ENCODE measurements at places on chromosomes 3 and 15.

GRCh38 chr3:64514889-64515288, 172.9 kb downstream of the ADAMTS9 start:
- DNase-seq: no peak

GRCh38 chr3:43345877-43346276, 59.5 kb downstream of the SNRK start:
- no peak for DNase-seq

- DNase-seq: no peak
Observed at GRCh38 chr15:71538181-71538580, 272.2 kb upstream of the NR2E3 start.

DNA sequence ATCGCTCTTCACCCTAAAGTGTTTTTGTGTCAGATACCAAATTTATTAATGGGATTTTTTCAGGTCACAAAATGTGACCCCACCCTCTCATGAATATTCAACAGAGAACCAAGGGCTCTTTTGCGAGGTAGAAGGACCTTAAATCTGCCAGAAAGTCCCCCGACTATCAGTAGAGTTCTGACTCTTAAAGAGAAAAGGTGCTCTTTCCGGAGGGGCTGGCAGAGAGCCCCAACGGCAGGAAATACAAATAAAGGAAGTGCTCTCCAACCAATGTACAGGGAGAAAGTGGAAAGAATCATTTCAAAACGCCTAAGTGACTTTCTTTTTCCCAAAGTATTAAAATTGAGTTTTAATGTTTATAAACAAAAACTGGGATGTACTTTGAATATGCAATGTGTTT, 517.2 kb downstream of the FOXP1 start:
- no peak for DNase-seq

DNA sequence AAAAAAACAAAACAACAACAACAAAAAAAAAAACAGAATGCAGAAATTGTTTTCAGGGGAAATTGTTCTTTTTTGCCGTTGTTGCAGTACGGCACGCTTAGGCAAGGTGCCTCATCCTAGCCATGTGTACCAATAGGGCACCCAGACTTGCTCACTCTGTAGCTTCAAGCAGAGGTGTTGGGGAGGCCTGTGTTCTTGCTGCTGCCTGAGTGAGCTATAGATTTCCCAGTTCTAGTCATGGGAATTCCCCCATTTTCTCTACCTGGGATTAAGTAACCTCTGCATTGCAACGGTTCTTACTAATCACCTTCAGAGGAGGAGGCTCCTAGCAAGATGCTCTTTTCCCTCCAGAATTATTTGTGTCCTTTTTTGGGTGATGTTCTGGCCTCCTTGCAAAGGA, 12.9 kb upstream of the PARL start:
- DNase-seq: no peak

GRCh38 chr3:39757307-39757706, 52.1 kb upstream of the MYRIP start:
- DNase-seq: no peak

GRCh38 chr3:138455801-138456716, 21.6 kb downstream of the ESYT3 start:
- no peak for DNase-seq

GRCh38 chr15:25731411-25731810, 131.7 kb downstream of the ATP10A start:
- no peak for DNase-seq

DNA sequence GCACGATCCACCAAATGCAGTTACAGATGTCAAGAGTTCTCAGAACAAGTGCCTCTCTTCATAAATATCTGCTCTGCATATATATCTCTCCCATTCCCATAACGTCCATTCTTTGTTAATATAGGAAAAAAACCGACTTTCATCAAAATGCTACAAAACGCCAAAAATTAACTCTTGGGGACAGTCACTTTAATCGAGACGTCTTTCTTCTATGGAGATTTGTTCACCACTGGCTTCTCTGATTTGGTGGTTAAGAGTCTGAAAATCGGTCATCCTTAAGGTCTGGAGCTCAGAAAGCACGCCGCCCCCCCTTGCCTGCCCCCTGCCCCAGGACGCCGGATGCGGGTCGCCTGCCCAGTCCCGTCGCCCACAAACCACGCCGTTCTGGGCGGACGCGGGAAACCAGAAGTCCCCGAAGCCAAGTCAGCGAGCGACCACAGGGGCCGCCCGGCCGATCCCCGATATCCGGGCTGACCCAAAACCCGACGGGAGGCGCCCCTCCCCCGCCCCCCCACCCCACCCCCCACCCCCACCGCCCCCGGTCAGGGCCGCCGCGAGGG, 252.7 kb downstream of the TJP1 start:
- DNase-seq: no peak

- peak; percentile 78 for DNase-seq
Observed at GRCh38 chr3:39000008-39000450, 51.7 kb downstream of the SCN11A start.

Data from suppressor macrophage (primary cell).